ENCODE measurements at places on chromosomes 1 and 21.

DNA sequence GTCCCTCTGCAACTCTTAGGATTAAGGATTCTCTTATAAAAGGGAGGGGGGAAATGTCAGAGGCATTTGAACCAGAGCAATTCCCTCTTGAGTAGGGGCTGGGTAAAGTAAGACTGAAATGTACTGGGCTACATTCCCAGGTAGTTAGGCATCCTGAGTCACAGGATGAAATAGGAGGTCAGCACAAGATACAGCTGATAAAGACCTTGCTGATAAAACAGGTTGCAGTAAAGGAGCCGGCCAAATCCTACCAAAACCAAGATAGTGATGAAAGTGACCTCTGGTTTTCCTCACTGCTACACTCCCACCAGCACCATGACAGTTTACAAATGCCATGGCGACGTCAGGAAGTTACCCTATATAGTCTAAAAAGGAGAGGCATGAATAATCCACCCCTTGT is 14.3 kb upstream of the COX20 start:
- no peak for DNase-seq

DNA sequence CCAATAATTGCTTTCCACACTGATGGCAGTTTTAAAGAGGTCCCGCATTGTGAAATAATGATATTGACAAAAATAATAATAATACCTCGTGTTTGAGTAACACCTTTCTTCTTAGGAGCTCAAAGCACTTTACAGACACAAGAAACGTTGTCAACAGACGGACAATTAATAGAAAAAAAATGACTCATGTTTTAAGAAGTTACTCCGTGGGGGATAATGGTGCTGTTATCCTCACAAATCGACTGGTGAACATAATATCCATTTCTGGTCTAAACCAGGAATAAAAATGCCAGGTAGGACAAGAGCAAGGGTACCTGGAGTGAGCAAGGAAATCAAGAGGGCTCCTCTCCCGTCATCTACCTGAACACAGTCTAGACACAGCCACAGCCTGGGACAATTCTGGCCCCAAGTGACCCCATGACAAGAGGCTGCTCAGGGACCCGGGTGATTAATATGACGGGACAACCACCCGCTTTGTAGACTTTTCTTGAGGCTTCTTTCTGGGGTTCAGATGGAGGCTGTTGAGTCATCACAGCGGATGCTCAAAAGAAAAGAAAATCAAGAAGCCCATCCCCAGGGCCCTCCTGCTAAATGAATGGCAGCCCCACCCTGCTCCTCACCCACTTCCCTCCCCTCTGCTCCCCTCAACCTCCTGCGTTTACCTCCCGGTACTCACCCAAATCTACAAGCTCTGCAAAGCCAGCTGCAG is 146.2 kb upstream of the IRF2BP2 start:
- DNase-seq: no peak

- DNase-seq: no peak
Observed at GRCh38 chr1:8047686-8048445, 21.8 kb upstream of the ERRFI1 start.

- no peak for DNase-seq
Observed at GRCh38 chr1:169484101-169484500, 1.6 kb downstream of the SLC19A2 start.

DNA sequence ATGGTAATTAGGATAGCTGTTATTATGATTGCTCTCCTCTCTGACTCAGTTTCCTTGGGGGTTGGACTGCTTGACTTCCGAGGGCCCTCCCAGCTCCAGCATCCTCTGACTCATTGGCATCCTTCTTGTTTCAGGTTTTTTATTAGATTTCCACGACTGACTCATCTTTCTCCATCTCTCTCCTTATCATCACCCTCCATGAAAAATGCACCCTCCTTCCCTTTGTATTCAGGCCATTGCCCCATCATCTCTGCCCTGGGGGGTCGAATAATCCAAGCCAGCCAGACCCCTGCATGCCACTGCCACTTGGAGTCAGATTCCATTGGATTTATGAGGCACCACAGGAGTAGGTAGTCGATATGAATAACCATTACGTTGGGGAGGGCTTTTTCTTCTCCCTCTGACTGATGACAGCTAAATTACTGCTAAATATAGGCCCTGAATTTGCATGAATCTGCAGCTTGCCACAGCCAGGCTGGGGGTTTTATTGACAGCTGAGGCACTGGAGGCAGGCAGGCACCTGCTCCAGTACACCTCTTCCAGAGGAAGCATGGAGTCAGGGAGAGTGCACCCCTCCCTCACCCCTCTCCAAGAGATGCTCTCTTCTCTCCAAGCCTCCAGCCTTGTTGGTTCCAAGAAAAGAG is 91.7 kb downstream of the C1orf94 start:
- no peak for DNase-seq

GRCh38 chr21:35037384-35037765 is 11.7 kb downstream of the RUNX1 start:
- DNase-seq: no peak

DNA sequence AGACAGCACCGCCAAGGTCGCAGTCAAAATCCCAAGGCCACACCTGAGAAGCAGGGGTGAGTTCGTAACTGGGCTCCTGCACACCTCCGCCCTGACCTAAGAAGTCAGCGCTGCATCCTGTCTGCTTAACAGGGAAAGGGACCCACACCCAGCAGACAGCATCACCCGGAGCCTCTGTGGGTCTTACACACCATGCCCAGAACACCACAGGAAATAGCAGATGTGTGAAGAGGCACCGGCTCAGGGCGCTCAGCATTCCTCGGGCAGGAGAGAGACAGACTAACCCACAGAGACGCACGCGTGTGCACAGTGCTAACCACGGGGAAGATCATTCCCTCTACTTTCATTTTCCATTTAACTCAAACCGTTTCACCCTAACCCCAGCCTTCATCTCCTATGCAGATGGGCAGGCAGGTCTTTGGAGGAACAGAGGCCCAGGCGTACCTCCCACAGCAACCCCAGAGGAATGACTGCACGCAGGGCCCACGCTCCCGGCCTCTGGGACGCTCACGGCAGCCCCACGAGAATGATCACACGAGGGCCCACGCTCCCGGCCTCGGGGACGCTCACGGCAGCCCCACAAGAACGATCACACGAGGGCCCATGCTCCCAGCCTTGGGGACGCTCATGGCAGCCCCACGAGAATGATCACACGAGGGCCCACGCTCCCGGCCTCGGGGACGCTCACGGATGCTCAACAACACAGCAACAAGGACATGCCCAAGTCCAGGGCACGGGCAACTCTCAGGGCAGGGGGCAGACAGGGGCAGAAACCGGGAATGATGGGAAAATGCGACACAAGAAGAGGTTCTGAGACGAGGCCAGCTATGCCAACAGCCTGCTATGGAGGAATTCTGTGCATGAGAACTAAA is 20.9 kb downstream of the POFUT2 start:
- no peak for DNase-seq

GRCh38 chr1:35475356-35475755 is 81.8 kb downstream of the KIAA0319L start:
- no peak for DNase-seq

GRCh38 chr1:103447471-103447870 is 78.0 kb upstream of the RNPC3 start:
- no peak for DNase-seq

GRCh38 chr1:67850151-67850551 is 16.9 kb upstream of the GNG12 start:
- DNase-seq: no peak

DNA sequence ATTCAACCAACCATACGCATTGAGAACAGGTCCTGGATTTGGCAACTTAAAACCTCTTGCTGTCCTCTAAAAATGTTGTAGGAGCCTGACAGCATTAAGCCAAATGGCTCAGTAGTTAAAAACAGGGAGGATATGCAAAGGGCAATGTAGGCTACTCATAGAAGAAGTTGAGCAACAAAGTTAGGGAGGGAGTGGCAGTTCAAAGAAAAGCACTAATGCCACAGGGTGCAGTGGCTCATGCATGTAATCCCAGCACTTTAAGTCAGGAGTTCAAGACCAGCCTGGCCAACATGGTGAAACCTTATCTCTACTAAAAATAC is 92.9 kb upstream of the ERG start:
- no peak for DNase-seq

GRCh38 chr1:50246869-50247268 is 138.1 kb downstream of the ELAVL4 start:
- DNase-seq: no peak

- no peak for DNase-seq
Observed at GRCh38 chr1:50491142-50491541, 67.9 kb upstream of the DMRTA2 start.

GRCh38 chr1:108152782-108153222 is 47.3 kb downstream of the SLC25A24 start:
- no peak for DNase-seq

GRCh38 chr1:110736900-110737605 is 62.3 kb upstream of the KCNA3 start:
- DNase-seq: no peak

DNA sequence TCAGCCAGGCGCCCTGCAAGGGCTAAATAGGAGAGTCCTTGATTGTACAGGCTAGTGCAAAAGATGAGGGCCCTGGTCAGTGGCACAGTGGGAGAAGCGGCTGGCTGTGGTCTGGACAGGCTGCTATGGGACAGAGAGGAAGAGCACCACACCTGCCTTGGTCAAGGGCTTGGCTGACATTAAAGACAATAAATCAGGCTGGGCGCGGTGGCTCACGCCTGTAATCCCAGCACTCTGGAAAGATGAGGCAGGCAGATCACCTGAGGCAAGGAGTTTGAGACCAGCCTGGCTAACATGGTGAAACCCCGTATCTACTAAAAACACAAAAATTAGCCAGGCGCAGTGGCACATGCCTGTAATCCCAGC is 62.9 kb downstream of the NID1 start:
- no peak for DNase-seq

- DNase-seq: no peak
Observed at GRCh38 chr1:211089536-211089935, 44.4 kb downstream of the KCNH1 start.

DNA sequence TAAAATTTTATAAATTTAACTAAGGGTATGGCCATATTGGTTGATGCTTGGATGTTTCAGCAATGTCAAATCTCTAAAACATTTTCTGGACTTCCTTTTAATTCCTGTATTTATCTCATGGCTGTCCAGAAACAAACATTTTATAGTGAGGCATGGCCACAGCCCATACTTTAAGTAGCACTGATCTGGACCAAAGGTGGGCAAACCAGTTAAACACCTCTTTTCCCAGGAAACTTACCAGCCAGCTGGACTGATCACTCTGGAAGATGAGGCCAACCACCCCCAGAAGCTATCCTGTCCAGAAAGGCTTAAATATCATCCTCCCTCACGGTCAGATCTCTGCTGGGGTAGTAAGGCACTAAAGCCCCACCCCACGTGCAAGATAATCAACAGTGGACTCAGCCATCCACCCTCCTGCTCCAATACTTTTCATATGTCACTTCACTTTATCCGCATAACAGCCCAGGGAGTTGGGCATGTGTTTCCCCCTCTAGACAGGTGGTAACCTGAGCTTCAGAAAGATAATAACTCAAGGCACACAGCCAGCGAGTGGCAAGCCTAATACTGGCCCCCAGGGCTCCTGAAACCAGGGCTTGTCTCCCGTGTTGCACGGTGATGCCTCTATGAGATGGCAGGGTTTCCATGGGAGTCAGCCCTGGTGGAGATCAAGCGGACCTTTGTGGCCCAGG is 120.5 kb upstream of the NGF start:
- no peak for DNase-seq
